ENCODE measurements at places on chromosomes 4 and X.

GRCh38 chr4:82919386-82919785 lies 18.9 kb downstream of the THAP9 start:
- no peak for DNase-seq

- DNase-seq: no peak
Observed at GRCh38 chr4:1105662-1106061, 7.7 kb downstream of the RNF212 start.

DNA sequence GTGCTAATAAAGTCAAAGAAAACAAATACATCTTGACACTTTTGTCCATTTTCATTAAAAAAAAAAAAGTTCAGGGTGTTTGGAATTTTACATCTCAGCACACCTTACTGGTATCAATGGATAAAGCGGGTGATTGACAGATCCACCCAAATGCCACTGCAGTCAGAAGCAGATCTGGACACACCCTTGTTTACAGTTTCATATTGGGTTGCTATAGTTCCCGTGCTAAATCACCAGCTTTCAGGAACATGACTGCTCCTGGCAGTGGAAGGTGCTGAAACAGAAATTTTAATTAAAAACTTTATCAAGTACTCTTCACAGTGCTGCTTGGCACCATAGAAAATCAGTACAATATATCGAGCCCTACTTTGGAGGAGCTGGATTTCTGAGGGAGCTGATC lies 116.3 kb downstream of the STOX2 start:
- DNase-seq: no peak

GRCh38 chr4:16078195-16078760 lies 5.5 kb downstream of the PROM1 start:
- DNase-seq: no peak

DNA sequence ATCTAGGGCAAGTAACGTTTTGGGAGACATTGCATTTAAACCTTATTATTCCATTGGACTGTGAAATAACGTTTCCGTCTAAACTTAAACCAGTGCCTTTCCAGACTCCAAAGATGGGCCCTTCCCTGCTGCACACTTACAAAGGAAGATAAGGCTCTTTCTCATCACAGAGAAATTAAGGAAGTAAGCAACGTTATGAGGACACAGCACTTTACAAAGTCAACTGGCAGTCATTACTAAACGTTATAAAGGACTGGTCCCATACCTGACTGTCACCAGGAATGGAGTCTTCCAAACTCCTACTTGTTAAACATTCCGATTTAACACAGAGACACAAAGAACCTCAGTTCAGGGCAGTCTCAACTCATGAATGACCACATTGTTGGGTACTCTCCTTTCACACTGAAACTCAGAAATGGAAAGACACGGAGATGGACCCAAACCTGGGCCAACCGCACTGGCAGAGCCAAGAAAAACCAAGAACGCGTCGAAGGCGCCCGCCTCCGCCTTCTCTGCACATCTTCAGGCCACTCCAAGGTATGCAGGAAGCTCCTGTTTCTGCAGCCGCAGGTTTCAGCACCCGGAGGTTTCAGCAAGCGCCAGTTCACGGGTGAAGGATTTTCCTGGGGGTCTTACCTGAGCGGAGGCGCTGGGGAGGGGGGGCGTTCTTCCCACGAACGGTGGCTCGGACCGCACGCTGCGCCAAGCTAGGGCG lies 670 bp downstream of the PAPSS1 start:
- no peak for DNase-seq

GRCh38 chr4:181909368-181909767 lies 333.8 kb upstream of the TENM3 start:
- DNase-seq: no peak

DNA sequence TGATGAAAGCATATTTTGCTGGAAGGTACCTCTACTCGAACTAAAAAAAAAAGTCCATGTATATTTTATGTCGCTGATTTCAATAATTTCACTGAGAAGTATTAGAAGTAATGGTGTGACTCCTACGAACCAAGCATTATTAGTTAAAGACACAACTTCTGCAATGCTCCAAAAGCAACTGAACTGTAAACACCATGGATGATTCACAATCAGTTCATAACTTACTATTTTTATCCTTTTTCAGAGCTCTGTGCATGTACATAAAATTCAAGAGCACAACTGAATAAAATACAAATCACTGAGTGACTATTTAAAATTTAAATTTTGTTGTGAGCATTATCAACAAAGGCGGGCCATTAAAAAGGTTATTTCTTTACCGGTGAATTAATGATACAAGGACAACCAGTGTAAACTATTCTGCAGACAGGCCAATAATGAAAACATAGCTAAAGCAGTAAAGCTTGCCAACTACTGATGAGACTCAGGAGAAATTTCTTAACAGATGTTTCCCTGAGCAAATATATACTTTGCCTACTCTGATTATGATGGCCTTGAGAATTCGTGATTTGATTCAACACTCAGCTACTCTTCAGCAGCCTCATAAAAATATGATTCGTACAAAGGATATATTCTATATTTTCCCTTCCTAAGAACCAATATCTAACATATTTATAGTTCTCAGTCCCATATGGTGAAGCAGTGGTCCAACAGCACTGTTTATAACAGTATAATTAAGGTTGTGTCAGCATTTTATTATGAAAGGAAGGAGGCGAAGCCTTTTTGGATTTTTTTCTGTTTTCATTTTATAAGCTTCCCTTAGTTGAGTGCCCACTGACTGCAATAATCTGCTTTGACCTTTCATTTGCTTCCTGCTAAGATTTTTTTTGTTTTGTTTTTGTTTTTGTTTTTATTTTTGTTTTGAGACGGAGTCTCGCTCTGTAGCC lies 62.8 kb upstream of the NEIL3 start:
- no peak for DNase-seq

- DNase-seq: no peak
Observed at GRCh38 chrX:53186351-53186750, 38.7 kb downstream of the KDM5C start.

GRCh38 chrX:108439426-108439942 lies at the start of gene COL4A5:
Gene COL4A5 (plus strand): TSS chrX:108439838. CDS start chrX:108440126, 288 bp downstream.
- no peak for DNase-seq

DNA sequence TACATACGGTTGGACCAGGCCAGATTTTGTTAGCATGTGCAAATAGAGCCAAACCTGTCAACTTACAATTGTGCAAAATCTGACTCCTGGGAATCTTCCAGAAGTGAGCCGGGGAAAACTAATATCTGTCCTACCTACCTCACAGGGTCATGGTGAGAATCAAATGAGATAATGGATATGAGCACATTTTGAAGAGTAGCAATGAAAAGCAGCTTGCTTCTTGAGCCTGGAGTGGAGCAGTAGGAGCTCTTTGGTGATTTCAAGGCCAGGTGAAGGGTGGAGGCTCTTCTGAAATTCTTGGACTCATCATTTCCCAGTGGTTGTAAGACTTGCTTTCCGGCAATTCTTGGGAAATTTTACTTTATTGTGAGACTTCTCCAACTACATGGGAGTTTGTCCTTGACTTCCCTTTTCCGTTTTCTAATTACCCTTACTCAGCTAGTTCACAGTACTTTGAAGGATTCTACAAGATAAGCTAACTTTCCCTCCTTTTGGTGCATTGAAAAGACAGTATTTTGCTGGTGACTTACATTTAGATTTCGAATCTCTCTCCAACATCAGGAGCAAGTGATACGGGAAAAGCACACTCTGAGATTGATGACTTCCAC lies 12.2 kb downstream of the PLAC1 start:
- no peak for DNase-seq

- no peak for DNase-seq
Observed at GRCh38 chr4:25513814-25514213, 136.8 kb downstream of the ANAPC4 start.

- no peak for DNase-seq
Observed at GRCh38 chr4:127775843-127776242, 6.3 kb upstream of the HSPA4L start.

GRCh38 chrX:75546724-75547511 lies 24.1 kb upstream of the ZDHHC15 start:
- DNase-seq: no peak

DNA sequence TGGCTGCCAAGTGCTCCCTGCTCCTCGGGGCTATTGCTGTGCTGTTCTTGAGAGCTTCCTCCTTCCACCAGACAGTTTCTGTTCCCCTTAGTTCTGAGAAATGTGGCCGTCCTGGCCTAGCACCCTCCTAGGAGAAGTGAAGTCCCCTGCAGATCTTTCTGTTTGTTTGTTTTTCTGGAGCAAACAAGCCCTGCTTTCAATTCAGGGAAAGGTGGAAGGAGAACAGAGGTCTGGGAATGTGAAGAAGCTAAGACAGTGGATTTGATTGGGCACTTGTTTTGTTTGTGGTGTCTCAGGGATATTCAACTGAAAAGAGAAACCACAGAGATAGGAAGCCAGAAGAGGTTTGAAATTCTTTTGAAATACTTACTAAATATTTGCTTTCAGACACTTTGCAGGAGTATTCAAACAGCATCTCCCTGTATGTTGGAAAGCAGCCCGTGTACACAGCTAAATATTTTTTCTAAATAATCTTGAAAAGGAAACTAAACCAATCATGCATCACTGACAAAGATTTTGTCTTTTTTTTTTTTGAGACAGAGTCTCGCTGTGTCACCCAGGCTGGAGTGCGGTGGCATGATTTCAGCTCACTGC lies 36.5 kb upstream of the PPM1K start:
- DNase-seq: peak; percentile 27

DNA sequence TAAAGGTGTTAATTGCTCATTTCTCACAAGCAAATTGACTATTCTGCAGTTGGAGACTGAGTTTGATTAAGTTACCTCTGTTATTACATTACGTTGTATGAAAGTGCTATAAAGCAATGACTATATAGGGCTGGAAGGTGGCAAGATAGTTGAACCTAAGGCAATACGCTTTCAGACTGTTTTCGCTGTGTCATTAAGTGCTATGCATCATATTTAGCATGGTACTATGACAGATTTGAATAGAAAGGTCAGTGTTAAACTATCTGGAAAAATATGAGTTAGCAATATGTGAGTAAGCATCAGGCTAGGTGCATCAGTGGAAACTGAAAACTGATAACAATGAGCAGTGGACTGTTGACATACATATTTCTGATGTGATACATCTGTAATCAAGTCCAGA lies 206.0 kb upstream of the ARHGAP24 start:
- DNase-seq: no peak

DNA sequence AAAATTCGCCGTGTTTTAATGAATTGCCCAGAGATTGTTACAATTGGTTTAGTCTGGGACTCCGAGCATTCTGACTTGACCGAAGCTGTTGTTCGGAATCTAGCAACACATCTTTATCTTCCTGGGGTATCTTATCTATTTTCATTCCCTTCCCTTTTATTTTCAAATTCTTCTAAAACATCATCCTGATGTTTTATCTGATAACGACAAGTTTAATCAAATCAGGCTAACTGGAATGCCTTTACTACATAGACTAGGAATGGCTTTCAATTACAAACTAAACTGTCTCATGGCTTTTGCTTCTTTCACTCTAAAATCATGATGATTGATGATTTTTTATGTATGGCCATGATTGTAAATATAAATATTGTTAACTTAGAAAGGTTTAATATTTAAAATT lies 48.0 kb downstream of the USP53 start:
- DNase-seq: no peak

GRCh38 chr4:76606645-76607265 lies 171.7 kb downstream of the SHROOM3 start:
- DNase-seq: no peak

DNA sequence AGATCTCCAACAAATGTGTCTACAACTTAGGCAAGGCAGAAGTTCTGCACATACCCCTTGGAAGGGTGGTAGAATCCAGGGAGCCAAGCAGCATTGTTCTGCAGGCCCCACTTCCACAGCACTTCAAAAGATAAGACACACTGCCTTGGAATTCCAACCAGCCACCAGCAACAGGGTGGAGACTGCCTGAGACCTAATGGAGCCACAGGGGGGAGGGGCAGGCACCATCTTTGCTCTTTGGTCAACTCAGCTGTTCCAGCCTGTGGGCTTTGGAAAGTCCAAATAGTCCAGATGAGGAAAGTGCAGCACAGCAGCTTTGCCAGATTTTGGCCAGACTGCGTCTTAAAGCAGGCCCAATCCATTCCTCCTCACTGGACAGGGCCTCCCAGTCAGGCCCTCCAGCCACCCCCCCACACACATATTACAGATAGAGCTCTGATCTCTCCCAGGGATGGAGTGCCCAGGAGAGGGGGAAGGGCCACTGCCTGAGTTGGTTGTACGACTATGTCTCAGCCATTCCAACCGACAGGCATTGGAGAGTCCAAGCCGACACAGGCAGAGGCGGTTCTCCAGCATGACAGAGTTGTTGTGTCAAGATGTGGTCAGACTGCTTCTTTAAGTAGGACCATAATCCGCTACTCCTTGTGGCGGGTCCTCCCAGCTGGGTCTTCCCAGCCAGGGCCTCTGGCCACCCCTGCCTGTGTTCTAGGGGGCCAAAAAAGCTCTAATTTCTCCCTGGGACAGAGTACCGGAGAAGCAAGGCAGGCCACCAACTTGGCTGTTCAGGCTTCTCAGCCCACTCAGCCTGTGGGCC lies 42.5 kb upstream of the ANTXR2 start:
- no peak for DNase-seq

DNA sequence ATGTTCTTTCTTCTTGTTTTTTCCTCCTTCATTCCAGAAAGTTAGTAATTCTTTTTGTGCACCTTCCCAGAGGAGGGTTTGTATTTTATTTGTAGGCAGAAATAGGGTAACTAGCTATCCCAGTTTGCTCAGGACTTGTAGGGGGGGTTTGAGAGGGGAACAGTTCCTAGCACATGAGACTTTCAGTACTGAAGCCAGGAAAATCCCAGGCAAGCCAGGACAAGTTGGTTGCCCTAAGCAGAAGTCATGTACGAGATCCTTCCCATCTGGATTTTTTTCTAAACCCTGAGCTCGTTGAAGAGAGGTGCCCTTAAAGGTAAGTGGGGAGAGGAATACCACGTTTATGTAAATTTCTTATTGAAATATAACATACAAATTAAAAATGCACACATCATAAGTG lies 15.6 kb upstream of the TAB3 start:
- DNase-seq: no peak

GRCh38 chr4:173936861-173937260 lies 346.6 kb downstream of the FBXO8 start:
- no peak for DNase-seq

GRCh38 chr4:123209436-123209835 lies 187.2 kb upstream of the SPRY1 start:
- no peak for DNase-seq

DNA sequence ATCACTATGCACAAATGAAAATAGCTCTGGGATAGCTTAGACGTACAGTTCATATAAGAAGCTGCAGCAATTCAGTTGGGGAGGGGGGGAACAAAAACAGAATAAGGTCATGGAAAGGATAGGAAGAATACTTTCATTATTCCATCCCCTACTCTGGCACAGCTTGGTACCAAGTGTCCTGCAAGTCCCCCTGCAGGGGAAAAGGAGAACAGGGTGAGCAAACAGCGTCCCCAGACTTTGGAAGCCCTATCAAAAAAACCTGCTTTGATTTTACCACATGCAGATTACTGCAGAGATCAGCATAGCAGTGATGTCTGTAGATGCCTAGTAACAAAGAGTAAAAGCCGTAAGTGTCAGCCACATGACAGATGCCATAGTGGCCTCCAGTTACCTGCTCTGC lies 209.4 kb upstream of the NEIL3 start:
- no peak for DNase-seq

DNA sequence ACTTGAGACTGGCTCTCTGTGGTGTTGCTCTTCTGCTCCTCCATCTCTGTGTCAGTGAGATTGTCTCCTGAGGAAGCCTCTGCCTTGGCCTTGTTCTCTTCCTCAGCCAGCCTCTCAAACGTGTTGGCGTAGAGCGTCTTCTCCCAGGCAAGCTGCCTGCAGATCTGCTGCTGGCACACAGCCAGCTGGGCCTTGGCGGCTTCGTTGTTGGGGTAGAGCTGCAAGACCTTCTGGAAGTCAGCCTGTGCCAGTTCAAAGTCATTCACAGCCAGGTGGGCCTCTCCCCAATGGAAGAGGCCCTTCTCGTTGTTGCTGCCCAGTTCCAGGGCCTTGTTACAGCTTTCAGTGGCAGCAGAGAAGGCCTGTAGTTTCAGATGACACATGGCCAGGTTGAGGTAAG lies 159.1 kb downstream of the NDST3 start:
- DNase-seq: no peak
